ENCODE measurements at places on chromosomes 16 and 17.

DNA sequence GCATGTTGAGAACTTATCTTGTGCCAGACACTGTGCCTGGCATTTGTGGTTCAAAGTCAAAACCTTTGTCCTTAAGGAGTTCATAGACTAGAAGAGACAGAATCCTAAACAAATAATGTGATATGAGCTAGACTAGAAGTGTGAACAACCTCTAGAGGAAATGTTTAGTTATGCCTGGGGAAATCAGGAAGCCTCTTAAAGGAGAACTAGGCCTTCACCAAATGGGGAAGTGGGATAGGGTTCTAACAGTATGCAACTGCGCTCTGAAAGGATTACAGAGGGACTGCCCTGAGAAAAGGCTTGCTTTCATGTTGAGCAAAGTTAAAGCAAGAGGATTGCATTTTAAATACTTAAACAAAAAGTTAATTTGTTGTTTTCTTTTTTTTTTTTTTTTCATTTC, 4.9 kb downstream of the RUNDC1 start:
- no peak for DNase-seq

- DNase-seq = no peak
Measured at GRCh38 chr16:77459534-77460254, 24.9 kb upstream of the ADAMTS18 start.

- DNase-seq = no peak
Measured at GRCh38 chr16:85862476-85863383, 36.2 kb upstream of the IRF8 start.

DNA sequence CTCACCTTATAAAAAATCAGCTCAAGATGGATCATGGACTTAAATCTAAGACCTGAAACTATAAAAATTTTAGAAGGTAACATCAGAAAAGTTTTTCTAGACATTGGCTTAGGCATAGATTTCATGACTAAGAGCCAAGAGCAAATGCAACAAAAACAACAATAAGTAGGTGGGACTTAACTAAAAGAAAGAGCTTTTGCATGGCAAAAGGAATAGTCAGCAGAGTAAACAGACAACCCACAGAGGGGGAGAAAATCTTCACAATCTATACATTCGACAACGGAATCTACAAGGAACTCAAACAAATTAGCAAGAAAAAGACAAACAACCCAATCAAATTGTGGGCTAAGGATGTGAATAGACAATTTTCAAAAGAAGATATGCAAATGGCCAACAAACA, 368.4 kb upstream of the KIF2B start:
- no peak for DNase-seq

DNA sequence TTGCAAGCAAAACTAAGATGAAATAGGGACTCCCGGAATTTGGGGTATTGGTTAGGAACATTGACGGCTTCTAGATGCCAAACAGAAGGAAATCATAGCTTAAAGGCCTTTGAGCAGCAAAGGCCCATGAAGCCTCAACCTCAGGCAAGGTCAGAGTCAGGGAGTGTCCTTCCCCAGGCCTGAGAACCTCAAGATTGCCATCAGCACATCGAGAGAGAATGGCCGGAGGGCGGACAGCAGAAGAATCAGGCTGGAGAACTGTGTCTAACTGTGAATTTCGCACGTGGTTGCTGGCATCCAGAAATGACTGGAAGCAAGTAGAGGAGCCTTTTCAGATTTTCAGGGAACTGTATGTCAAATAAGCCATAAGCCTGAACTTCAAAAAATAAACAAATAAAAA, 24.8 kb upstream of the ANKRD40CL start:
- DNase-seq = no peak

DNA sequence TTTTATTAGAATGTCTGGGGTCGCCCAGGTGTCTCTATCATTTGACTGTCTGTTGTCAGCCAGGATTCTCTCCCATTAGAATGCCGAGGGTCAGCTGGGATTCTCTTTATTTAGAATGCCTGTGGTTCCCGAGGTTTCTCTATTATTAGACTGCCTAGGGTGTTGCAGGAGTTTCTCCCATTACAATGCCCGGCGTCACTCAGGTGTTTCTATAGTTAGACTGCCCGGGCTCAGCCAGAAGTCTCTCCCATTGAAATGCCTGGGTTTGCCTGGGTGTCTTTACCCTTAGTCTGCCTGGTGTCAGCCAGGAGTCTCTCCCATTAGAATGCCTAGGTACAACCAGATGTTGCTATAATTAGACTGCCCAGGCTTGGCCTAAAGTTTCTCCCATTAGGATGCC, 2252.0 kb downstream of the TP53TG3F start:
- DNase-seq = no peak

- no peak for DNase-seq
Measured at GRCh38 chr17:27455236-27455913, 873 bp upstream of the KSR1 start.

- DNase-seq = no peak
Measured at GRCh38 chr17:57285701-57286100, 29.4 kb downstream of the MSI2 start.

- no peak for DNase-seq
Measured at GRCh38 chr16:88767546-88768070, 17.4 kb downstream of the PIEZO1 start.

GRCh38 chr17:1074886-1075605, 78.1 kb downstream of the TIMM22 start:
- no peak for DNase-seq

DNA sequence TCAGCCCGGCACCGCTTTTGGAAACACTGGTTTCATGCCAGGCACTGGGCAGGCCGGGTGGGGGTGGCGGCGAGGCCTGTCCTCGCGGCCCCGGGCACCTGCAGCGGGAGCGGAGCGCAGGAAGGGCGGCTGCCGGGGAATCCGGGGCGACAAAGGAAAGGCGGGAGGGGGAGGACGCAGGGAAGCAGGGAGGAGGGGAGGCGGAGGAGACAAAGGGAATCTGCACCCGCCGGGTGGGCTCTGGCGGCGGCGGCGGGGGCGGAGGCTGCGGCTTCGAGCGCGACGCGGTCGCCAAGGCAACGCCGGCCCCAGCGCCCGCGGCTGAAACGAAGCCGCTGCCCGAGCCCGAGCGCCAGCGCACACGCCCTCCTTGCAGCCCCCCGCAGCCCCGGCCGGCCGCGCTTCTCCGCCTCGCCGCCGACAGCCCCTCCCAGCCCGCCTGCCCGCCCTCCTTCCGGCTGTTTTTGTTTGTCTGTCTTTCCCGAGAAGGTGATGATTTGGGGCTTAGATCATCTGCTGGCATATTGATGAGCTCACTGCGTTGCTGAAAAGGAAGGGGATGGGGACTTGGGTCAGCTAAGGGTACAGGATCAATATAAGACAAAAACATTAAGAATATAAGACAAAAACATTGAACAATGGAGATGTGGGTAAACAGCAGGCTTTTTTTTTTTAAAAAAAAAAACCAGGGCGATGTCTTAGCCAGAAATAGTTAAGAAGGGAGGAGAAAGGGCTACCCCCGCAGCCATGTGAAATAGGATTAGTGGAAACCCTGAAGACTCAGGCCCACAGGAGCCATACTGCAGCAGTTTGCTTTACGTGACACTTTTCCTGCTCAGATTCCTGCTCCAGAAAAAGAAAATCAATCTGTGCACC, 32.7 kb downstream of the CDK5R1 start:
- DNase-seq = peak; percentile 62

- peak; percentile 63 for DNase-seq
Measured at GRCh38 chr16:28549301-28549899, 4.3 kb upstream of the SGF29 start.

DNA sequence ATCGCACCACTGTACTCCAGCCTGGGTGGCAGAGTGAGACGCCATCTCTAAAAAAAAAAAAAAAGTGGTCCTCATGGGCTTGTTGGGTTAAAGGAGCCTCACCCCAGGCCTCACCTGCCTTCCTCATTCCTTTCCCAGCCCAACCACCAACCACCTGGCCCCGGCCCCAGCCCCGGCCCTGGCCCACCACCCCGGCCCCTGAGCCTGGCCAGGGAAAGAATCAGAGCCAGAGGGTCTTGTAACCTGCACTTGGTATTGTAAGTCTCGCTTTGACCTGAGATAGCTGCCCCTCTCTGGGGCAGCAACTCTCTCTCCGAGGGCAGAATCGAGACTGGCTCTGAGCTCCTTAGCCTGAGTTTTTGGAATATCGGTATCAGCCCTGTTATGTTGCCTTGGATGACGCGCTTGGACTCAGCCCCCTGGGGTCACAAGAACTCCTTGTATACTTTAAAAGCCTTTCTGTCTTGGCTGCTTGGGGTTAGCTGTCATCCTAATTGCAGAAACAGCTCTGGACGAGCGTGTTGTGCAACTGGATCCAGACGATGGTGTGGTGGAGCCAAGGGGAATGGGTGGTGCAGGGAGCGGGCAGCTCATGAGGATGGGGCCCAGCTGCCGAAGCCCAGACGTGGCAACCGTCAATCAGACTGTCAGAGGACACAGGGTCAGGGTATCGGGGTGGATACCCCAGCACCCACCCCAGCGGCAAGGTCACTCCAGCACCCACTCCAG, 14.6 kb downstream of the SMTNL2 start:
- no peak for DNase-seq

DNA sequence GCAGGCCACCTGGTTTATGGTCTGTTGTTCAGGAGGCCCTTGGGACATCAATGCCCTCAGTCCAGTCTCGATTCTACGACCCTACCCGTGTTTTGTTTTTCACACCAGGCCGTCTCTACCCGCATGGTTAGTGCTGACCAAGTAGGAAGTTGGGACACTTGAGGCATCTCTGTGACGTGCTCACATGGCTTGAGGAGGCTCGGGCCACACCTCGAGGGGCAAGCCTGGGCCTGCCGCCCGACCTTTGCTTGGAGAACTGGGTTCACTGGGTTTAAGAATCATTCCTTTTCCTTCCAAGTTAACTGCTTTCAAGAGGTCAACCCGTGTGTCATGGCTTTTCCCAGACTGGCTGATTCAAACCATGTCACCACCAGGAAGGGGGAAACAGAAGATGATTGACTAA, 86.8 kb downstream of the CMIP start:
- DNase-seq = no peak

GRCh38 chr17:10547351-10547750, 2.1 kb downstream of the MYH2 start:
- DNase-seq = no peak

- no peak for DNase-seq
Measured at GRCh38 chr16:67902831-67903230, 9.8 kb downstream of the PSKH1 start.

- DNase-seq = no peak
Measured at GRCh38 chr16:81740169-81740568, 38.9 kb upstream of the PLCG2 start.

DNA sequence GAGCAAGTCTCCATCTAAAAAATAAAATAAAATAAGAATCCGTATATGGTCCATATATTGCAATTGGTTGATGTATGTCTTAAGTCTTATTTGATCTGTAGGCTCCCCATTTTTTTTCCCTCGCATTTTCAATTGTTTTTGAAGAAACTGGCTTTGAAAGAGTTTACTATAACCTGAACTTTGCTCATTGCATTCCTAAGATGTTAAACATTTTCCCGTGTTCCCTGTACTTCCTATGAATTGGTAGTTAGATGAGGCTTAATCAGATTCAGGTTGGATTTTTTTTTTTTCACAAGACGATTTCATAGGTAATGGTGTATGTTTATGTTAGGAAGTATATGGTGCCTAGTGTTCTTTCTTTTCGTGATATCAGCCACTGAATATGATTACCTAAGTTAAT, 3.3 kb downstream of the LRRC36 start:
- DNase-seq = no peak

DNA sequence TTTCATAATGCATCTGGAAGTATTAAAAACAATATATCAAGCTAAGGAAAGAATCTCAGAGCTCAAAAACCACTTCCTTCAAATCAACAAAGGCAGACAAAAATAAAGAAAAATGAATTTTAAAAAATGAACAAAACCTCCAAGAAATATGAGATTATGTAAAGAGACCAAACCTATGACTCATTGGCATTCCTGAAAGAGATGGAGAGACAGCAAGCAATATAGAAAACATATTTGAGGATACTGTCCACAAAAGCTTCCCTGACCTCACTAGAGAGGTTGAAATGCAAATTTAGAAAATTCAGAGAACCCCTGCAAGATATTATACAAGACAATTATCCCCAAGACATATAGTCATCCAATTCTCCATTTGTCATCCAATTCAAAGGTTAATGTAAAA, 311.3 kb upstream of the SOX9 start:
- no peak for DNase-seq

DNA sequence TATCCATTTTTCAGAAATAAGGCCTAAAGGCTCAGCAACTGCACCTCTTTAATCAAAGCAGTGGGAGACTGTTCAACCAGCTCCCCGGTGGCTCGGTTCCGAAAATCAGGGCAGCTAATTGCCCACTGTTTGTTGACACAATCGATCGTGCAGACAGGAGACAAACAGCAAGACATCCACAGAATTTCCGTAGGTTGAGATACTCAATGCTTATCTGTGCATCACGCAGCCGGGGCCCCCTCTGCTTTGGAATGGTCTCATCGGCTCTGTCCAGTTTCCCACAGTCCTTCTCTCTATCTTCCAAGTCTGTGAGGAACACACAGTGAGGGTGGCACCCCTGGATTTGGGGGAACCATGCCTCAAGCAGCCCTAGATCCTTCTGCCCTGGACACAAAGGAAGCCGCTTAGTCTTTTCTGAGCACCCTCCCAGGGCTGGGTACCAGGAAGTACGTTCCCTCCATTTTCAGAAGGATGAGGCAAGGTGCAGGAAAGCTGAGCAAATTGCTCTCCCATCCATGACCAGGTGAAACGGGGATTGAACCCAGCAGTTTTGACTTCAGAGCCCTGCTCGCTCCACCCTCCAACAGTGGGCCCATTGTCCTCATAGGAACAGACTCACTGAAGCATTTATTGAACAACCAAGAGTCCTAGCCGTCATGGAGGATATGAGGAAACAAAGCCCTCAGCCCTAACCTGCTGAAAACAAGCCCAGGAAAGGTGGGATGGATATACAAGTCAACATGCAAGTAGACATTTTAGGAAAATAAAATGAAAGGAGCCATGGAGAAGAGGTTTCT, 70.7 kb downstream of the C16orf95 start:
- DNase-seq = no peak

DNA sequence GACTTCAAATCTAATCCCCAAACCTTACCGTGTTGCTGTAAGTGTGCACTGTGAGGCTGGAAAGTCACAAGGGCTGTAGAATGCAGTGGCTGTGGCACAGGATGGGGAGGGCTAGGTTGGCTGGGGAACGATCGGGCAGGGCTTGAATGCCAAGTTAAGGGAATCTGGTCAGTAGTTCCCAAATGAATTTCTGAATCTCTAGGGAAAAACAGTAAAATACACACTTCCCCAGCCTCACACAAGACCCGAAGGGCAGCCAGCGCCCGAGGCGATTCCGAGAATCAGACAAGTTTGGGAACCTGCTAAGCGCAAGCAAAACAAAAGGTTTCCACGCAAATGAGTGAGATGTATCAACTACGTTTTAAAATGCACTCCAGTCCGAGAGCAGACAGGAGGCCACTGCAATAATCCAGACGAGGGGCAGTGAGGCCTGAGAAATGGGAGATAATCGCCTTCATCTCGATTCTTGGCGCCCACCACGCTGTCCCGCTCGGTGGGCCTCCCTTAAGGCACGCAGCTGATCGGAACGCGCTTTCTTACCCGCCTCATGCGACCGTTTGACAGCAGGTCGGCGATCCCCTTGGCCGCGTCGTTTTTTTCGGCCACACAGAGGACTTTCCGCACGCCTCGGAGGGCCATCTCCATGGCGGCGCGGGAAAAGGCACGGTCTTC, 599 bp downstream of the TOP3A start:
- no peak for DNase-seq

Measured in CD8-positive, alpha-beta T cell (primary cell).